Right atrium auricular region (tissue), 2 donors: ENCODE measurements at places on chromosomes 3 and 15.

DNA sequence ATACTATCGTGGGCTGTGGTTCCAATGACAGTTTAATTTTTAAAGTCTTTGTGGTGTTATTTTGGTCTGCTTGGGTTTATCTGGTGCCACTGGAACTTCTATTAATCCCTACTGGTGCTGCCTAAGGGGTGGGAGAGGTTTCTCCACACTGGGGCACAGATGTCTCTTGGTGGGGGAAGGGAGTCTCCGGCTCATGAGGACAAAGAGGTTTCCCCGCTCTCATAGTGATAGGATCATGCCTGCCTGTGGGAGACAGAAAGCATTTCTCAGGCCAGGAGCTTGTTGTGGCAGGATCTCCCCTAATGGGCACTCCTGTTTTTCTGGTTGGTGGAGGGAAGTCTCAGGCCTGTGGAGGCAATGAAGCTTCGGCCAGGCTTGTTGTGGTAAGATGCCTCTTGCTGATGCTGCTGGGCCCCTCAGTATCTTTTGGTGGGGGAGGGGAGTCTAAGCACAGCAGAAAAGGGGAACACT lies 84.3 kb upstream of the THRB start:
- no peak for DNase-seq

DNA sequence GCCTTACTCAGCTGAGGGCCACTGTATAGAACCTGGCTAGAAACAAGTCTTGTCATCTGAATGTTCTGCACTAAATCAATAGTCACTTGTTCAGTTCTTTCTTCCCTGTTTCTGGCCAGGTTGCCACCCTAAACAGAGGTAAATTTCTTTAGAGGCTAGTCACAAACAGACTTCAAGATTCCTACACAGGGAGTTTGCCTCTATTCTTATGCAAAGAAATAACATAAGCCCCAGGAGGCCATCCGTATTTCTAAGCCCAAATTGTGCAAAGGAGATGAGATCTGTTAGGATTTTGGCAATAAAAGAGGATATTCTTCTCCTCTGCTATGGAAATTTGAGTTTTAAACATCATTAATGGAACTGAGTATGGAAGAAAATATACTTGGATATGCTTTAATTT lies 4.9 kb downstream of the ZIC4 start:
- no peak for DNase-seq

- no peak for DNase-seq
Measured at GRCh38 chr3:153652076-153652475, 469.1 kb upstream of the ARHGEF26 start.

DNA sequence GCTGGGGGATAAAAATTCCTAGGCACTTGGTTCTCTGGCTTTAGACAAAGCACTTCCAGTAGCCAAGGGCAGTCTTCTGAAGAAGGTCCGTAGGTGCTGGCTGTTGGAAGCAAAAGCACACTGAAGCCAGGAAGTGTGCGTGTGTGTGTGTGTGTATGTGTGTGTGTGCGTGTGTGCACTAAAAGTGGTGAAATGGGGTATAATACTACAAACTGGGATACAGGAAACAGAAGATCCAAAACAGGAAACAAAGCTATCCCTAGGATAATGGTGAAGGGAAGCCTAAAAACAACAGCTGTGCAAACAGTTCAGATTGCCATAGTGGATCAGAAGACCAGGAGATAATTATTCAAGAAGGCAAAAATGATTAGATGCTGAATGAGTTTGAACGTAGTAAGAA lies 103.4 kb downstream of the IL20RB start:
- no peak for DNase-seq

DNA sequence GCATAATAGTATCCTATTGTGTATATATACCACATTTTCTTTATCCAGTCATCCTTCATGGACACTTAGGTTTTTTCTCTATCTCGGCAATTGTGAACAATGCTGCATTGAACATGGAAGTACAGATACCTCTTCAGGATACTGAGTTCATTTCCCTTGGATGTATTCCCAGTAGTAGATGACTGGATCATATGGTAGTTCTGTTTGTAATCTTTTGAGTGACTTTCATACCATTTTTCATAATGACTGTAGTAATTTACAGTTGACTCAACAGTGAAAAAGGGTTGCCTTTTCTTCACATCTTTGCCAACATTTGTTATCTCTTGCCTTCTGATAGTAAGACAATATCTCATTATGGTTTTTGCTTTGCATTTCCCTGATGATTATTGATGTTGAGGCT lies 21.8 kb downstream of the MYH15 start:
- no peak for DNase-seq

- no peak for DNase-seq
Measured at GRCh38 chr15:75697523-75697922, 15.1 kb downstream of the CSPG4 start.

DNA sequence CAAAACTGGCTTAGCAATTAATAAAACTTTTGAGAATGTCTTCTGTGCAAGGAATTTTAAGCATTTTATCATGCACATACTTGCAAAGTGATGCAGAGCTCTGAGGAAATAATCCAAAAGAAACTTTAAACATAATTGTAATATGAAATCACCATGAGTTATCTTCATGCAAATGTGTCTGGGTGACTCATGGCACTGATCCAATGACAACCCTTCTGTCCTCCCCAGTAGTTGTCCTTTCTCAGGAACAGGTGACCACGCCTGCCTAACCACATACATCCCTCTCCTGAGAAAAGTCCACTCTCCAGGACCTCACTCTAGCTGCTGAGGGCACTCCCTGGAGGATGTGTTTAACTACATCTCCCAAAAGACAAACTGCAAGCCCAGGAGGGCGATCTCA lies 530.6 kb upstream of the IL12A start:
- DNase-seq = no peak

GRCh38 chr15:39787479-39787878 lies 4.8 kb upstream of the FSIP1 start:
- no peak for DNase-seq

DNA sequence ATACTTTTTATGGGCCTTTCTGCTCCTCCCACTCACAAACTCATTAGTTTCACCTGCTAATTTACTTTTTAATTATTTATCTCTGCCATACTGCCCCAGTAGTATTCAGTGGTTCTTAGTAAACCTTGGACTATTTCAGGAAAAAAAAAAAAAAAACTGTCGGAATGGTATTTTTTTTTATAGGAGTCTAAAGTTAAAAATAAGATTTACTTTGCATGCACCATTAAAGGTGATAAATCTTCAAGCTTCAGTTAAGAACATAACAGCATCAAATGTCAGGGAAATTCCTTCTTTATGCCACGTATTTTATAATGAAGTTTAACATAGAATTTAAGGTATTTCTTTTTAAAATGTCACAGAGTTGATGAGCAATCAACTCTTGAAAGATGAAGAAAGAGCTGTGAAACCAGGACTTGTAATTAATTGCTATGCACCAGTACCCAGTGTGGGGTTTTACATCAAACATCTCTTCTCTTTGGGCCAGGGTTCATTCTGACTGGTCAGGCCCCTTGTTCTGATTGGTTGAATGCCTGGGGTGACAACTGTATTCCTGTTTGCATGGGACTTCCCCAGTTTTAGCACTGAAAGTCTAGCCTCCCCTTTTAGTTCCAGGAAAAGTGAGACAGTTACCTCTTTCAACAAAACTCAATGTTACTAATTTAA lies 40.3 kb upstream of the PTPRG start:
- no peak for DNase-seq

DNA sequence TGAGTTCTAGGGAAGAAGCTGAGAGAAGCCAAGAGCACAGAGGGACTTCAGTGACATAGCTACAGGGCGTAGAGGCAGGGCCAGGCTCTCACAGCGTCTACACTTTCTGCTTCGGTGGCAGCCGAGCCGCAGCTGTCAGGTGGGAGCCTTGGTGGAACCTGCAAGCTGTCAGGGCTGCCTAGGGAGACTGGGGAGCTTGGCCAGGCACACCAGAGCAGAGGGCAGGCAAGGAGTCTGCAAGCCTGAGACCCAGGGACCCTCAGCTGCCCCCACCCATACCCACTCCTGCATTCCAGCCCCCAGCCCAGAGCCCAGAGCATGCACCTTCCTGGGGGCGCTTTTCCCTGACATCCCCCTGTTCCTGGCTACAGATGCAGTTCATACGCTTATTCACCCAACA lies 13.4 kb upstream of the KLF15 start:
- DNase-seq = no peak

GRCh38 chr15:31108836-31109235 lies 7.3 kb upstream of the TRPM1 start:
- DNase-seq = no peak

- DNase-seq = no peak
Measured at GRCh38 chr3:107795514-107796094, 272.8 kb downstream of the BBX start.

DNA sequence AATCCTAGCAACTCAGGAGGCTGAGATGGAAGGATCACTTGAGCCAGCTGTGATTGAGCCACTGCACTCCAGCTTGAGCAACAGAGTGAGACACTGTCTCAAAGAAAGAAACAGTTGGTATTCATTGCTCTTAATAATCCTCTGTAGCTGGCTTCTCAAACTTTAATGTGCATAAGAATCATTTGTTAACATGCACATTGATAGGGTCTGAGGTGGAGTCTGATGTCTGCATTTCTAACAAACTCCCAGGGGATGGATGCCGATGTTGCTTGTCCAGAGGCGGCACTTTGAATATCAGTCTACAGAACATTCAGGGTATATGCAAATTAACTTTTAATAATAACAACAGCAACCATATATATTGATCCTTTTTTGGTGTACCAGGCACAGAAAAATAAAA lies 39.9 kb downstream of the NKIRAS1 start:
- no peak for DNase-seq
